ENCODE measurements at places on chromosomes 6 and 20. TPM values are rescaled to one million over a fixed set of nuclear protein-coding genes. Genes with fewer than 3 reads are reported as not detected.

The VGLL2 gene
- total RNA-seq, result not detected

The CDC40 gene
- 10.1 TPM for total RNA-seq

The SLC32A1 gene
- total RNA-seq, result not detected

The ETV7 gene
- 0.33 TPM for total RNA-seq

The B3GALT4 gene
- 12.1 TPM for total RNA-seq

Measured in right atrium auricular region (tissue), 2 donors.